ENCODE measurements at places on chromosomes 2 and 18.
A peak's percentile ranks its signal among the peaks of the same experiment; 100 is the strongest.

GRCh38 chr2:130744287-130745117, 10.8 kb upstream of the AMER3 start:
- no peak for DNase-seq

DNA sequence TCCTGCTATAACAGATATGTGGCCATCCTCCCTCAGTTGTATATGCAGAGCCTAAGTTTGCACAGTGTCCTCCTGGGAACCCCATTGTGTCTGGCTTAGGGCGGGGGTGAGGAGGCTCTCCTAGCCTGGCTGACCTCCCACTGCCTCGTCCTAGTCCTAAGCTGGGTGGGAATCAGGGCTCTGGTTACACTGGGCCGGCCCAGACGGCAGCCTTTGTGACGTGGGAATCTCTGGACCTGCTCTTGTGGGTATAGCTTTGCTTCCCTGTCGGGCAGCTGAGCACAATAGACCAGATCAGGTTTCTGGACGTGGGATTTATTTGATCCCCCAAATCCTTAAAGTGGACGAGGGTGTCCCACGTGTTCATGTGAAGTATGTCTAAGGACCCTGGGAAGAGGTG, 2.9 kb downstream of the ACKR3 start:
- no peak for DNase-seq

- DNase-seq: peak; percentile 53
These were observed at the start of gene COBLL1 for GRCh38 chr2:164841719-164842623. Gene COBLL1, minus strand, starts transcription at chr2:164841823. Its CDS starts 627 bp downstream, at chr2:164841196.

- peak; percentile 67 for DNase-seq
These were observed at the start of gene BAZ2B for GRCh38 chr2:159616286-159616701. Gene BAZ2B, minus strand, starts transcription at chr2:159616548. Its CDS starts 137,829 bp downstream, at chr2:159478719.

DNA sequence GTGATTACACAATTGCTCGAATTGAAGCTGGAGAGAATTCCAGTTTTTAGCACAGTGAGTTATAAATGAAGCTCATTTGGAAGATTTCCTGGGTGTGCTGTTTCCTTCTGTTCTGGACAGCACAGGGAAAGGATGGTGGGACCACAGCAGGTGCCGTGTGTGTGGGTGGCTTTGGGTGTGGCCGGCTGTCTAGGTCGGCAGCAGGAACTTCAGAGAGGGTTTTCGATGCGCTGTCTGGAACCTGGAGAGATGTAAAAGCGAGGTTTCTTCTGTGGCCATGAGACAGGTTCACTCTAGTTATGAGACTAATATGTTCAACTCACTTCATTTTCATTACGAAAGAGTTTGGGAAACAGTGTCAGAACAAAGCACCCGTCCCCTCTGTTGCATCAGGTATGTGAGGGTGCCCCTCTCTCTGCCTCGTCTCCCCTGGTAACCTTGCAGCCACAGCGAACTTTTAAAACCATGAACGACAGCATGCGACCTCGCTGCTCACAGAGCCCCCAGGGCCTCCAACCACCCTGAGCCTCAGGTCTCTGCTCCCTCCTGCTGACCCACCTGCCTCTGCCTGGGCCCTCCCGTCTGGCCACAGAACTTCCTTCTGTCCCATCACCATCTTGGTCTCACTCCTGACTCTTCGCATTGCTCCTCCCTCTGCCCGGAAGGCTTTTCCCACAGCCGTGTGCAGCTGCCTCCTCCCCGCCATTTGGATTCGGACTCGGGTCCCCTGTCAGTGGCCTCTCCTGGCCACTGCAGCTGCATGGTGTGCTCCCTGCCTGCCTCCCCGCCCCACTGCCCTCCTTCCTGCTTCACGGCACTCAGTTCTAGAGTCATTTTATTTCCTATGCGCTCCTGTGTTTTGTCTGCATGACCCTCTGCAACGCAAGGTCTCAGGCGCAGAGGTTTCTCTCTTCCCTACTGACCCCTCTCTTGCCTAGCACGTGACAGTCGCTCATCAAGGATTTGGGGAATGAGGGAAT, 151.2 kb downstream of the NDUFA10 start:
- no peak for DNase-seq

DNA sequence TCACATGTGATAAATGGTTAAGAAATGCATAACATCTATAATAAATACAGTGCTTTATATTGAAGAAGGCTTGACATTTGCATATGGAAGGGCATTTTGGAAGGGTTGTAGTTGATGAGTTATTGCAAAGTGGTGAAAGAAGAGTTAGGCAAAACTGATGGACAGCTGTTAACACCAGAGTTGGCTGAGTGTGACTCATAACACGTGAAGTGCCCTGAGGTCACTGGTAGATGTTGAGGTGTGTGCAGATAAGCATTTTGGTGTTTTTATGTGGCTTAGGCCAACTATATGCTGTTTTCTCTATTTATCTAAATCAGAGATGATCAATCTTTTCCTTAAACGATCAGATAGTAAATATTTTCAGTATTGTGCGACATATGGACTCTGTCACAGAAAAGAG, 154.3 kb upstream of the KCNH7 start:
- no peak for DNase-seq

- DNase-seq: no peak
These were observed 11.5 kb downstream of the GEN1 start for GRCh38 chr2:17765398-17765797.

DNA sequence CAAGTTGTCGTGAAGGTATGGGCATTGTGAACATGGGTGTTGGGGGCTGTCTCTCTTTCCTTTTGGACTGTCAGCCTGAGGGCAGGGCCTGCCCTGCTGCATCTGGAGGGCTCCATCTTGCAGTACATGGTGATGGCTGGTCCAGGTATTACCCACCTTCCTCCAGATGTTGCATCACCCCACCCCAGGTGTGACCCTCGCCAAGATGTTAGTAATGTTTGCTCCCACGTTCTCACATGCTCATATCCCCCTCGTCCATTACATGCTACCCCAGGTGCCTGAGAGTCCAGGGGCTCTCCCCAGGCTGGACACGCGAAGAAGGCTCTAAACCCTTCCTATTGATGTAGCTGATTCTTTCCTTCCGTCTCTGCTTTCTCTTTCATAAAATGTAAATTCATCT, 13.9 kb downstream of the ZAP70 start:
- no peak for DNase-seq

- DNase-seq: no peak
These were observed 5.6 kb upstream of the GPR17 start for GRCh38 chr2:127640082-127641072.

DNA sequence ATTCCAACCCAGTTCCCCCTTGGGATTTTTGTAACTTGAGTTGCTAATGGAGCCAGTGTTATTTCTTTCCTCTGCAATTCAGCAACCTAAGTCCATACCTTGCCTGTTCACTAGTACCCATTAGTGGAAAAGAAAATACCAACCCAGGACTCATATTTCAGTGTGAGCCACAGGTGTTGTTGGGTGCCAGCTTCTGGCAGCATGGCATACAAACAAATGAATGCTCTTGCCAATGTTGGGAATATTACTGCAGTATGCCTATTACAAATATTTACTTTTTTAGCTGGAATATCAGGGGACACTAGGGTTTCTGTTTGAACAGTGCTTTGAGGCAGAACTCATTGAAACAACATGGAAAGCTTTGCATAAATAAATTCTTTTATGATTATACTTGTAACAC, 130.2 kb downstream of the NCKAP5 start:
- DNase-seq: no peak

DNA sequence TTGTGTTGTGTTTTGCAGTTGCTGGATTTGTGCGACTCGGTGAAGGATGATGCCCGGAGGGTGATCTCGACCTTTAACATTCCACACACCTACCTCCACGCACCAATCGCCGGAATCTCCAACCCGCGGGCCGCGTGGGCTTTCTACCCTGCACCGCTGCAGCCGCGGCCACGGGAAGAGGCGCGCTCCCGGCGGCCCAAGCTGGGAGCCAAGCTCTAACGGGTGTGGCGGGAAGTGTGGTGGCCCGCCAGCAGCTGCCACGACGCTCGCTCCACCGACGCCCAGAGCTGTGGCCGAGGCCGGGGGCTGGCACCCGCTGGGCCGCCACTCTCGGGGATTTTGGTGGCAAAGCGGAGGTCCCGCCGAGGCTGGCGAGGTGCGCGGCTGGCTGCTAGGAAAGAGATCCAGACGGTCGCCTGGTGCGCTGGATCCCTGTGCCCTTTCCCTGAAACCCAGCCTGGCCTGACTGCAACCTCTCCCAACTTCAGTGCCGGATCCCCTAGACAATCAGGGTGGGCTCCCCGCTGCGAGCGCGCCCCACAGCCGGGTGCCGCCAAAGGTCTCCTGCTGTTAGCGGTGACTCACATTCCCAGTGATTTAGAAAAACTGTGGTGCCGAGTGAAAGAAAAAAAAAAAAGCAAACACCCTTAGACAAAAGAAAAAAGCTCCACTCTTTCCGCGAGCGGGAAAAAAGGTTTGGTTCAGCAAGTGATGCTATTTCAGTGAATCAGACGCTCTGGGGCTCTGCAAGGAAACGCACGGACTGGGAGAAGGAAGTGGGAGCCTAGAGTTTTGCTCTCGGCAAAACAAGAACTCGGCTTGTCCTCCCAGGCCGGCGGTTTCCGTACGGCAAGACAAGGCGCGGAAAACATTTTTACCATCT, 2.9 kb upstream of the BCL2L11 start:
- no peak for DNase-seq

- DNase-seq: no peak
These were observed 69.6 kb downstream of the RDH14 start for GRCh38 chr2:18490901-18491300.

- peak; percentile 45 for DNase-seq
These were observed 81.0 kb downstream of the TAF4B start for GRCh38 chr18:26307161-26307773.

- no peak for DNase-seq
These were observed 41.4 kb upstream of the UPP2 start for GRCh38 chr2:158060160-158060834.

- DNase-seq: no peak
These were observed 52.0 kb upstream of the HAAO start for GRCh38 chr2:42844366-42844765.

DNA sequence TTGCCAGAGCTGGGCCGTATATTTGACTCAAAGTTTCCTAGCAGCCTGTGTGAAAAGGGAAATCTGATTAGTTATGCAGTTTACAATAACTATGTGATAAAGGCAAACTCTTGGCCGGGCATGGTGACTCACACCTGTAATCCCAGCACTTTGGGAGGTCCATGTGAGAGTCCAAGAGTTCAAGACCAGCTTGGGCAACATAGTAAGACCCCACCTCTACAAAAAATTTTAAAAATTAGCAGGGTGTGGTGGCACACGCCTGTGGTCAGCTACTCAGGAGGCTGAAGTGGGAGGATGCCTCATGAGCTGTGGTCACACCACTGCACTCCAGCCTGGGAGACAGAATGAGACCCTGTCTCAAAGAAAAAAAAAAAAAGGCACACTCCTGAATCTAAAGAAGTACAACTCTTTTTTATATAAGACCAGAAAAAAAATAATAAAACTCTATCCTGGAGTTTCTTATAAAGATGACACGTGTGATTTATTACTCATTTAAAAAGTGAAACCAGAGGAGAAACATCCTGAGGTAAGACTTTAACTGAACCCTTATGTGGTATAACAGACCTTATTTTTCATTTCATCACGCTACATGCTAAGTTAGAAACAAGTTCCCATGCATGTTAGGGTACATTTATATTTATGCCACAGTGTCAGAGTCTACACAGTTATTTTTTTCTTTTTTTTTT, 32.6 kb upstream of the KCMF1 start:
- DNase-seq: peak; percentile 31

GRCh38 chr2:88350331-88351248, 101.9 kb downstream of the FOXI3 start:
- no peak for DNase-seq

- DNase-seq: no peak
These were observed 42.5 kb downstream of the ZEB2 start for GRCh38 chr2:144477281-144477956.

DNA sequence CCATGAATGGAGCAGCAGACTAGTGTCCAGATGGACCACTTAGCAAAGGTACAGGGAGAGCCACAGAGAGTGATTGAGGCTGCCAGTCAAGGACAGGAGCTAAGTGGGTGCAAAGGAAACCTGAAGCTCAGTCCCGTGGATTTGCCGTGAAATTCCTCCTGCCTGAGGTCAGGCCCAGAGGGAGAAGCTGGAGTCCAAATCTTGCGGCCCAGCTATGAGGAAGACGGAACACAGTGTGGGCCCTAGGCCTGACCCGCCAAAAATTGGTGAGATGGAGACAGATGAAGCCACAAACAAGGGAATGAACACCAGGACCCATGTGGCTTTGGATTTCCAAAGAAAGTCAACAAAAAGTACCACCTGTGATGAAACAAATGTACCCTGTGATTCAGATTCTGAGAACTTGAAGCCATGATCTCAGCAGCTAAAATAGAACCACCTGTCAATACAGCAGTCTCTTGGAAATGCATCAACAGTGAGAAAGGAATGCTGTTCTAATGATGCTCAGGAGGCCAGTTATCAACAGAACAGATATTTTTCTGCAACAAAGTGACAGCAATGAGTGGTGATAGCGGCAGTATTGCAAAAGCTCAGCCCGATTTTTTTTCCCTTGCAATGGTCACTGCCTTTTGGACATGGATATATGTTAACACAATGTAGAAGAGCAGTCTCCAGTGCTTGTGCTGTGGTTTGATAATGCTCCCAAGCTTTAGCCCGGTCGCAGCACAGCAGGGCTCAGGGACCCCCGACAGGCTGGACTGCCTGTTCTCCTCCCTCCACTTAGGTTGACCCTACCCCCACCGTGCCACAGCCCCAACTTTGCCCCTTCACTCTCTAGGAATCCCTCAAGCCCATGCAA, 10.7 kb downstream of the COL6A3 start:
- no peak for DNase-seq

GRCh38 chr2:121450301-121450700, 80.4 kb upstream of the RNU4ATAC start:
- peak; percentile 83 for DNase-seq

DNA sequence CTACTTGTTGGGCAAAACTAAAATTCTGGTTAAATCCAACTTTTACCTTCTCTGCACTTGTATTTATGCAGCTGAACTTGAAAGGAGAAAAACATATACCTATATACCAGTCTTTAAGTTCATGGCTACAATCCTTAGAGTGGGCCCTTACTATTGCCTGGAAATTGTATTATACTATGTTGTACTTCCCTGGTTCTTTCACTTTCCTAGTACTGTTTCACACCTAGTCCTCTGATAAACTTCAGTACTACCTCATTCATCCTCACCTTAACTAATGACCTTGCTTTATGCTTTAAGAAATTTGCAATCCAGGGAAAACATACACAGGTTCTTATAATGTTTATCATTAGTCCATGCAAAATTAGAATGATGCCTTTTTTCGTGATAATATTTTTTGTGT, 103.8 kb downstream of the HAUS1 start:
- DNase-seq: no peak

- DNase-seq: no peak
These were observed 2.2 kb downstream of the B3GNT2 start for GRCh38 chr2:62197925-62198633.

DNA sequence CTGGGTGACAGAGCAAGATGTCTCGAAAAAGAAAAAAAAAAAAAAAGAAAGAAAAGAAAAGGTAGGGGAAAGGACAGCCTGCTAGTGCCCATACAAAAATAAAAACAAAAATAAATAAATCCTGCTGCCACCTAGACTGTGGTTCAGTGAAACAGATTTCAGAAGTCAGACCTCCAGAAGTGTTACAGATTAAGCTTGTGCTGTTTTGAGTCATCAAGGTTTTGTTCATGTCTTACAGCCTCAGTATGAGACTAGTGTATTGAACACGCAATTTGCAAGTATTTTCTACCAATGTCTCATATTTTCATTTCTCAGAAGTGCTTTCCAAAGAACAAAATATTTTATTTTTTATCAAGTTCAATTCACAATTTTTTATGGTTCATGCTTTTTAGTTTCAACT, 720.4 kb upstream of the GYPC start:
- DNase-seq: no peak

- no peak for DNase-seq
These were observed 156.0 kb downstream of the CERS6 start for GRCh38 chr2:168611896-168612650.

Measured in RCC 7860 (cell line).